ENCODE measurements at places on chromosomes 6 and 20.

DNA sequence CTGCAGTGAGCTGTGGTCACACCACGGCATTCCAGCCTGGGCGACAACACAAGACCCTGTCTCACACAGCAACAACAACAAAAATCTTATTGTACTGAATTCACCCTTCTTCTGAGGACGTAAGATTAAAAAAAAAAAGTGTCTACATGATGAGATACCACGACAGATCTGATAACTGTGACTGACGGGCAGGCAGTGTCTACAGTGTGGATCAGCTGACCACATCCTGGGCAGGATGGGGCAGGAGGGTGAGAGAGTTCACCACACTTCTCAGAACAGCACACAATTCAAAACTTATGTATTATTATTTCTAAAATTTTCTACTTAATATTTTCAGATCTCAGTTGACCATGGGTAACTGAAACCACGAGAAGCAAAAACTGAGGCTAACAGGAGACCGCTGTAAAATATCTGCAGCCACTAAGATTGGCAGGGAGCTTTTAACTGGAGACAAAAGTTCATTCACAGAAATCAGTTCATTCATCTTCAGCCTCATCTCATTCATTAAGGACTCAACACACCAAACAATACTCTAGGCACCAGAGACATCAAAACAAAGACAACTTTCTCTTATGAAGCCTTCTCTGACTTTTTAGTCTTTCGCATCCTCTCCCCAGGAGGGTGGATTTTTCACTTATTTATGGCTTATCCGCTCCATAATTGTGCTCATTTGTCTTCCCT is 15.7 kb upstream of the NHSL1 start:
- no peak overlapping the region for H3K27ac ChIP-seq
- H3K36me3 ChIP-seq: peaks cover 3% of the 10 kb centered on the region
- H3K4me3 ChIP-seq: no peak overlapping the region
- H3K4me1 ChIP-seq: peaks cover 63% of the 10 kb centered on the region
- no peaks in the 10 kb centered on the region for H3K27me3 ChIP-seq

GRCh38 chr6:79756496-79756895 is 125.4 kb downstream of the SH3BGRL2 start:
- no peak overlapping the region for H3K27ac ChIP-seq
- no peaks in the 10 kb centered on the region for H3K36me3 ChIP-seq
- no peak overlapping the region for H3K4me3 ChIP-seq
- no peaks in the 10 kb centered on the region for H3K4me1 ChIP-seq
- H3K27me3 ChIP-seq: peaks cover 4% of the 10 kb centered on the region

- peak overlapping the region; percentile 71 for H3K4me3 ChIP-seq
- DNase-seq: peak; percentile 86
Measured at GRCh38 chr6:2634139-2634964, 116.4 kb downstream of the MYLK4 start.

- no peaks in the 10 kb centered on the region for H3K27me3 ChIP-seq
- peak overlapping the region; percentile 49 for H3K4me3 ChIP-seq
- peak overlapping the region; percentile 71 for H3K27ac ChIP-seq
- H3K36me3 ChIP-seq: no peaks in the 10 kb centered on the region
Measured at GRCh38 chr6:141483598-141484061, 649.1 kb upstream of the GJE1 start.

DNA sequence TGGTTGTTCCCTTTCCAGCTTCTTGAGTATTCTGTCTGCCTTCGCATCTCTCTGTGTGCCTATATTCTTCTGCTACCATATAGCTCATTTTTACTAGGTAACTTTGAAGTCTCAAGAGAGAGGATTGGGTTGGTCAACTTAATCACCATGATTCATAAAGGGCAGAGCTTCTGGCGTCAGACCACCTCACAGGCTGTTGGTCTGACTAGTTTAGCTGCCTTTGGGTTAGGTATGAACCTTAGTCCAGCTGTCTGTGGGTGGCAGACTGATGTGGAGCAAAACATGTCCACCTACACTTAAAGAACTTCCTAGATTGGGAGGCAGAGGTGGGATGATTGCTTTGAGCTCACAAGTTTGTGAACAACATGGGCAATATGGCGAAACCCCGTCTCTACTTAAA is 192.2 kb upstream of the SGK1 start:
- peaks cover 33% of the 10 kb centered on the region for H3K4me1 ChIP-seq
- H3K4me3 ChIP-seq: no peak overlapping the region
- no peak for DNase-seq
- no peak overlapping the region for H3K27ac ChIP-seq
- H3K36me3 ChIP-seq: no peaks in the 10 kb centered on the region

DNA sequence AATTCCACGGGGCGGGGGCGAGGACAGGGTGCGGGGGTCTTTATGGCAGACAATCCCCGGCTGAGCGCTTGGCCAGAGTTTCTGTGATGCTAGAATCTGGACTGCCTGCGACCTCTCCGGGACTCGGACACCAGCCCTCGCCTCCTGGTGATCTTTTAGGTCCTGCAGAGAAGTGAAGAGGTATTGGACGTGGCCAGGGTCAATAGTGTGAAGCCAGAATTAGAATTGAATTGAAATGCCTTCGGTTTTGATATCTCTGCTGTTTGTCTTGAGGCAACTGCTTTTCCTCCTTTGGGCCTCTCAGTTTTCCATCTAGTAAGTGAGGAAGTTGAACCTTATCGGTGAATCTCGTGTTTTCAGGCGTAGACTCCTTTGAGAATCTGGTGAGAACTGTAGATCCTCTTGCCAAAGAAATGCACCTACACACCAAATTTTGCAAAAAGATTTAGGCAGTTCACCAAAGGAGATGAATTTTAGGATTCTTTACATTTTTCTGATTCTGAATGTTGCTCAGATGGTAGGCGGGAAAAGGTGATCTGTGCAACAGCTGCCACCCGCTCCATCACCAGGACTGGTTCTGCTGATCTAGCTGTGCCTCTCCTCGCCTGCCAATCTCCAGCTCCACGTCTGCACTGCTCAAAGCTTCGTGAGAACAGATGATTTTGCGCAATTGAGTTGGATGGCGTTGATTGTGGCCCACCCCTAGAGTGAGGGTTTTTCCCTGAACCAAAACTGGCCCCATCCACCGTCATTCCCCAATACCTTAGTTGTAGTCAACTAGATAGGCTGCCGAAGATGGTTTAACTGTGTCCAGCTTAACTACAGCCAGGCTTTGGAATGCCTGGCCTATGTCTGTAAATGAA is 837 bp upstream of the OSER1 start:
- no peak for DNase-seq
- no peaks in the 10 kb centered on the region for H3K27me3 ChIP-seq
- peaks cover 64% of the 10 kb centered on the region for H3K4me1 ChIP-seq
- peak overlapping the region; percentile 96 for H3K27ac ChIP-seq
- peak overlapping the region; percentile 96 for H3K4me3 ChIP-seq

GRCh38 chr20:24676978-24677370 is 207.5 kb downstream of the SYNDIG1 start:
- no peak for DNase-seq
- H3K27ac ChIP-seq: no peak overlapping the region
- H3K27me3 ChIP-seq: no peaks in the 10 kb centered on the region

GRCh38 chr6:154488248-154488593 is 22.3 kb downstream of the CNKSR3 start:
- no peaks in the 10 kb centered on the region for H3K36me3 ChIP-seq
- no peak for DNase-seq
- H3K27ac ChIP-seq: no peak overlapping the region
- no peaks in the 10 kb centered on the region for H3K27me3 ChIP-seq
- no peak overlapping the region for H3K4me3 ChIP-seq

GRCh38 chr6:139994998-139995397 is 620.5 kb upstream of the CITED2 start:
- no peaks in the 10 kb centered on the region for H3K27me3 ChIP-seq
- H3K4me3 ChIP-seq: no peak overlapping the region
- no peak for DNase-seq
- no peak overlapping the region for H3K27ac ChIP-seq
- H3K36me3 ChIP-seq: no peaks in the 10 kb centered on the region

DNA sequence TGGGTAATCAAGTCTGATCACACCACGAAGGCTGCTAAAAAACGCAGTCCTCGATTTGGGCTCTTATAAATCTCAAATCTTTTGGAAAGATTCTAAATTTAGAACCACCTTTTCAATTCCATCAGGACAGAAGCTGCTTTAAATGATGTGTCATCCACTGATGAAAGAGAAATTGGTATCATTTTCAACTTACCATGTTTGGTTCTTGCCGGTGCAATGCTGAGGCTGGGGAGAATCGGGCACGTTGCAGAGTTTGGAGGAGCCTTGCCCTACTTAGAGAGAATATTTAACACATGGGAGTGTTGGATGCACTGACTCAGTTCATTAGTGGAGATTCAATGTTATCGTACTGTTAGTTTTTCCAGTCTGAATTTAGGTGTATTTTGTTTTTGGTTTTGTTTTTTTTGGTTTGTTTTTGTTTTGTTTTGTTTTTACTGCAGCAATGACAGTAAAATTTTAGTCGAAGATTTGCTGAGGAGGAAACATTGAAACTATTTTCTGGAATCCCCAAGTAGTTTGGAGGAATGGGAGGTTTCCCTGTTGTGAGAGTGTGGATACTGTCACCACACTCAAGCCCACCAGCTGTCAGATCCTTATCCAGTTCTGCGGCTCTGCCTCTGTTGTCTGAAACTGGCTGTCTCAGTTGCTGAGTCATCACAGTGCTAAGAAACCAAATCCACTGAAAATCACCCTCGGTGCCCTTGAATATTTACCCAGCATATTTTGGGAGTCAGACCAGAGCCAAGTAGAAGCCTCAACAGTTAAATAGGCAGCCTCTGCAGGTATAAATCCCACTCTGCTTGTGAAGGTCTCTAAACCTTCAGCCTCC is 497.0 kb downstream of the BTBD3 start:
- no peaks in the 10 kb centered on the region for H3K36me3 ChIP-seq
- no peak overlapping the region for H3K4me3 ChIP-seq
- no peak for DNase-seq
- H3K4me1 ChIP-seq: no peaks in the 10 kb centered on the region
- H3K27ac ChIP-seq: peak overlapping the region; percentile 16
- no peaks in the 10 kb centered on the region for H3K27me3 ChIP-seq

DNA sequence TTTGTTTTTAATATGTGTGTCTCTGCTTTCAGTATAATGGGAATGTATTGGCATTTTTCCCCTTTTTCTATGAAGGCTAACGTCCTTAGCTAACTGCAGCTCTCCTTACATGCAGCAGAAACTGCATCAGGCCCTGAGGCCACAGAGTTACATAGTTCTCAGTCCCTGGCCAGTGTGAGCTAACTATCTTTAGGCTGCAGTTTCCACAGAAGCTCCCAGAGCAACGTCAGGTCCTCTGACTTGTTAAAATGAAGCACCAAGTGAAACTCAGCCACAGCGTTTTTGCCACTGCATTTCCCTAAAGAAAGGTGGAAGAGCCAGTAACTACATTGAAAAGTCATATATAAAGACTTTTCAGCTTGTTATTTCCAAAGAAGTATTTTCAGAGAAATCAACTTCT is 244.7 kb downstream of the CBLN4 start:
- H3K4me3 ChIP-seq: no peak overlapping the region
- H3K27ac ChIP-seq: no peak overlapping the region
- H3K36me3 ChIP-seq: no peaks in the 10 kb centered on the region
- H3K27me3 ChIP-seq: no peaks in the 10 kb centered on the region
- no peak for DNase-seq

DNA sequence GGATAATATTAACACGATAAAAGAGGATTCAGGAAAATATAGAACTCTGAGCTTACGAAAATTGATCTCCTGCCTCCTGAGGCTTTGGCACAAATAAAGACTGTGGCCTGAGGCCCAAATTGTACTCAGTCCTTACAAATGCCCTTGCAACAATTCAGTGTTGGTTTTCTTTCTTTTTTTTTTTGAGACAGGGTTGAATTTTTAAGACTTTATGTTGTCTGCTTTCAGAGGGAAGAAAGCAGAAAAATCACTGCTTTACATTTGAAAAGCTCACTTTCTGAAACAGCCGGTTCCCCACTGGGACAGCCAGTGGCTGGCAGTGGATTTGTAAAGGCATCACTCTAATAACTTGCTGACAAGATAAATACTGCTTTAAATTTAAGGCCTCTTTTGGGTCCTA is 290.5 kb downstream of the SLC35F1 start:
- no peaks in the 10 kb centered on the region for H3K27me3 ChIP-seq
- H3K4me1 ChIP-seq: no peaks in the 10 kb centered on the region
- DNase-seq: no peak
- H3K36me3 ChIP-seq: no peaks in the 10 kb centered on the region

- H3K4me3 ChIP-seq: no peak overlapping the region
- H3K27me3 ChIP-seq: no peaks in the 10 kb centered on the region
- no peaks in the 10 kb centered on the region for H3K4me1 ChIP-seq
- peaks cover 37% of the 10 kb centered on the region for H3K36me3 ChIP-seq
- no peak for DNase-seq
Measured at GRCh38 chr6:106614166-106614565, 15.1 kb downstream of the RTN4IP1 start.

DNA sequence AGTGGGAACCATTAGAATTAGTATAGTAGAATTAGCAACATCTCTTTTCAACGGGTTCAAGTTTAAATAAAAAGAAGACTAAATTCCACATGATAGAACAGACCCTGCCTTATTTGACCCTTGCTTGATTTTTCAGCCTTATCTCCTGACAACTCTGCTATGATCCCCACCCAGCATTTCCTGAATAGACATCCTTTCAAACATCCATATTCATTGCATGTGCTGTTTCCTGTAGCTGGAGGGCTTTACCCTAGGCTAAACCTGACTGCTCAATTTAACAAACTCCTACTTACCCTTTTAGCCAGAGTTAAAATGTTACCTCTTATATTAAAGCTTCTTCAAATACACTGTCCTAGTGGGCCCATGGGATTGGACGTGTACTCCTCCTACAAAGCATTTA is 594.8 kb upstream of the ARID1B start:
- no peaks in the 10 kb centered on the region for H3K27me3 ChIP-seq
- H3K4me1 ChIP-seq: peaks cover 8% of the 10 kb centered on the region
- no peaks in the 10 kb centered on the region for H3K36me3 ChIP-seq
- no peak overlapping the region for H3K27ac ChIP-seq
- no peak overlapping the region for H3K4me3 ChIP-seq

- H3K4me3 ChIP-seq: no peak overlapping the region
- no peaks in the 10 kb centered on the region for H3K36me3 ChIP-seq
- no peak overlapping the region for H3K27ac ChIP-seq
- peaks cover 19% of the 10 kb centered on the region for H3K27me3 ChIP-seq
- no peak for DNase-seq
Measured at GRCh38 chr20:43721429-43722152, 5.2 kb downstream of the GTSF1L start.

DNA sequence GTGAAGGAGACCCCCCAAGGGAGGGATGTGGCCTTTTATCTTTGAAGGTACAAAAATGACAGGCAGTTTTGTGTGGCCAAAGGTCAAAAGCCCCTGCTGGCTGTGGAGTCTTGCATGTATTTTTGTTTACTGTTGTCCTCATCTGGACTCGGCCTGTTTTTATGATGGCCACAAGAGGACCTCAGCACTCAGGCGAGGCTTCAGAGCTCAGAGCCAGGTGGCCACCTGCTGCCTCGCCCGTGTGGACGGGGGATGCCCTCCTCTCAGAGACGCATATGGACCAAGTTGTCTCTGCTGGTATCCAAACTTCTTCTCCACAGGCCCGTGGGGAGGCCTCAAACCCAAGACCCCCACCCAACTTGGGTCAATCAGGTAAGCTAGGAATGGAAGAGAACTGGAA is 118.2 kb downstream of the DACT2 start:
- H3K4me1 ChIP-seq: no peaks in the 10 kb centered on the region
- no peaks in the 10 kb centered on the region for H3K36me3 ChIP-seq
- no peak overlapping the region for H3K27ac ChIP-seq
- peaks cover 49% of the 10 kb centered on the region for H3K27me3 ChIP-seq
- no peak overlapping the region for H3K4me3 ChIP-seq

All from left ventricle myocardium inferior (tissue), 1 donor.